ENCODE measurements at places on chromosomes 3 and 15.

GRCh38 chr15:78050826-78051225 lies 26.7 kb downstream of the TBC1D2B start:
- peak; percentile 61 for DNase-seq

GRCh38 chr3:161096771-161097367 lies 8.3 kb downstream of the B3GALNT1 start:
- DNase-seq, result peak; percentile 27

- no peak for DNase-seq
These were observed 79.5 kb downstream of the KBTBD8 start for GRCh38 chr3:67077656-67078055.

DNA sequence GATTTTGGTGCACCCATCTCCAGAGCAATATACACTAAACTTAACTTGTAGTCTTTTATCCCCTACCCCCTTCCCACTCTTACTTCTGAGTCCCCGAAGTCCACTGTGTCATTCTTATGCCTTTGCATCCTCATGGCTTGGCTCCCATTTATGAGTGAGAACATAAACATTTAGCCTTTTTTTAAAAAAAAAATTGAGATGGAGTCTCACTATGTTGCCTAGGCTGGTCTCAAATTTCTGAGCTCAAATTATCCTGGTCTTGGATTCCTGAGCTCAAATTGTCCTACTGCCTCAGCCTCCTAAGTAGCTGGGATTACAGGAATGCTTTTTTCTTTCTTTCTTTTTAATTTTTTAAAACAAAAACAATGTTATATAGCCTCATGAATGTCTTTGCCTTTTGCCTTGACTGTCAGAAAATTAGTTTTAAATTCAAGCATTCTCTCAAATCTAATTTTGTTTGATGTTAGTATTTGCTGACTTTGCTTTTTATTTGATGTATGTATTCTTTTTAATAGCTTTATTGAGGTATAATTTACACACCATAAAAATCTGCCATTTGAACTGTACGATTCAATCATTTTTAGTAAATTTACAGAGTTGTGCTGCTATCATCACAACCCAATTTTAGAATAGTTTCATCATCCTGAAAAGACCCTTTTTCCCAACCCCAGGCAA lies 46.9 kb downstream of the NFKBIZ start:
- no peak for DNase-seq

- no peak for DNase-seq
These were observed 156.8 kb upstream of the ICE2 start for GRCh38 chr15:60635507-60636352.

- DNase-seq, result no peak
These were observed 681.0 kb downstream of the DIPK2A start for GRCh38 chr3:144652573-144652972.

GRCh38 chr3:21509731-21510470 lies 241.1 kb downstream of the ZNF385D start:
- no peak for DNase-seq

DNA sequence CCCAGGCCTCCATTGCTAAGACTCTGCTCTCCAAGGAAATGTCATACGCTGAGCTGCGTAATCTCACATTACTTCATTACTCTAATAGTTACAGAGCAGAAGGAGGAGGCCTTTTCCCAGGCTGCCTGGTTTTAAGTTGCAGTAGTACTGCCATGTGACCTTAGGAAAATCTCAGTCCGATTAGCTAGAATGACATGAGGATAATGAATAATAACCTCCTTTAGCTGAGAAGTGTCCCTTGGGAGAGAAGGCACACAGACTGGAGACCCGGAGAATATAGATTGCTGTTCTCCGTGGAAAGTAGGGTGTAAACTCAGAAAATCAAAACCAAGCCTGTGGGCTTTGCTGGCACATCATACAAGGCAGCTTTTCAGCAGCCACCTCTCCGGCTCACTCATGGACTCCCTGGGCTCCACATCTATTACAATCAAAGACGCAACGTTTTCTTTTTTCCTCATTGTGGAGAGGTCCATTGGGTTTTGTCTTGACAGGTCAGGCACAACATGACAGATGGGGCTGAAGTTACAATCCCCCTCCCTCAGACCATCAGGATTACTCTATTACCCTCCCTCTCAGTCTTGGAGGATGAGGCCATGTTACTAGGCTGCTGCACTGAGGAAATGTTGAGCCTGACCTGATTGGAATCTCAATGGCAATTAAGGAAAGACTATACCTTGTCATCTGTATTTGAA lies 134.8 kb upstream of the MB21D2 start:
- no peak for DNase-seq

- DNase-seq, result no peak
These were observed 1033.9 kb downstream of the FHIT start for GRCh38 chr3:60217156-60217911.

DNA sequence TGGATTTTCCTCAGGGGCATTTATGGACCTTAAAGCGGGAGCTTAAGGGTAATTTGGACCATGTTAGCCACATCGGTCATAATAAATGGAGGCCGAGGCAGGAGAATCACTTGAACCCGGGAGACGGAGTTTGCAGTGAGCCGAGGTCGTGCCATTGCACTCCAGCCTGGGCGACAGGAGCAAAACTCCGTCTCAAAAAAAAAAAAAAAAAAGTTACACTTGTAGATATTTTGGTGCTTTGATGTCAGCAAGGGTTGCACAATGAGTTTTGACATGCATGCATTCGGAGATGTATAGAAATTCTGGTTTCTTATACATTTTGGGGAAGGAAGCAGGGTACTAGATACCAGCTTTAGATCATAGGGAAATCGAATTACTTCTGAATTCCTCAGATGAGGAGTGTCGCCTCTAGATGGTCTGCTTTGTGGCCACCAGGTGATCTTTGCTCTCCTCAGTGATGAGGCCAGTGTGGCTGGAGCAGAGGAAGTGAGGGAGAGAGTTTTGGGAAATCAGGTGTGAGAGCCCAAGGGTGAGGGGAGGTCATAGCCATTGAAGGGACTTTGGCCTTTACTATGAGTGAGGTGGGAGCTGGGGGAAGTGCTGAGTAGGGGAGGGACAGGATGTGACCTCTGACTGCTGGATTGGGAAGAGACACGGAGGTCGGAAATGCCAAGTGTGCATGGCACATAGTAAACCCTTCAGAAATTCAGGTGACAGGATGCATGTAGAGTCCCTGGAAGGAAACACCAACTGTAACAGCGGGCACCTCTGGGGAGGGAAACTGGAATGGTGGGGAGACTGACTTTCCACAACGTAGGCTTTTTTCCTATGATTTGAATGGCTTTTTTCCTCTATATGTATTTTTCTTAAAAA lies 8.4 kb upstream of the RBSN start:
- DNase-seq, result no peak

DNA sequence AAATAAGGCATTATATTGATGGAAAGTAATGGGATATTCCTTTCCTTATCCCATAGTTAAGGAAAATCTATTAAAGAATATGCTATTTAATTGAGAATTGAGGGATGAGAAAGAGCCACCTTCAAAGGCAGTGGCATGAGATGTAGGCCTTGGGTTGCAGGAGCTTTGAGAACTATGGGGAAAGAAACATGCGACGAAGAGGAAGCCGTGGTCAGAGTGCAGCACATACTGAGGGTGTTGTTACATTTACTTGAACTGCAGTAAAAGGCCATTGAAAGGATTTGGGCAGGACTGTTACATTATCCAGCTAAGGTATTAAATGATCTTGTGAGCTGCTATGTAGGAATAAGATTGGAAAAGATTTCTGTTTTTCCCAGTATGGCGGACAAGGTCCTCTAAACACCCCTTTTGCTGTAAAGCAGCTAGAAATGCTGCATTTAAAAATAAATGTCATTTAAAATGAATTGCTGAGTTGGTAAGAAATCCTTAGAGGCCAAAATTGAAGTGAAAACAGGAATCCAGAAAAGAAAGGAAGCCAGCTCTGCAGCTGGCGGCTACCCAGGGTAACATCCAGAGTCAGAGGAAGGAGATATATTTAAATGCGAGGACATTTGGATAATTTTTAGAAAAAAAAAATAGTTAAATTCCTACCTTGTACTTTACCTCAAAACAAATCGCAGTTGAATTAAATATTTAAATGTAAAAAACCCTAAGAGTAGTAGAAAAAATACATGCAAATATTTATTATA lies 61.7 kb downstream of the IL1RAP start:
- DNase-seq, result no peak

DNA sequence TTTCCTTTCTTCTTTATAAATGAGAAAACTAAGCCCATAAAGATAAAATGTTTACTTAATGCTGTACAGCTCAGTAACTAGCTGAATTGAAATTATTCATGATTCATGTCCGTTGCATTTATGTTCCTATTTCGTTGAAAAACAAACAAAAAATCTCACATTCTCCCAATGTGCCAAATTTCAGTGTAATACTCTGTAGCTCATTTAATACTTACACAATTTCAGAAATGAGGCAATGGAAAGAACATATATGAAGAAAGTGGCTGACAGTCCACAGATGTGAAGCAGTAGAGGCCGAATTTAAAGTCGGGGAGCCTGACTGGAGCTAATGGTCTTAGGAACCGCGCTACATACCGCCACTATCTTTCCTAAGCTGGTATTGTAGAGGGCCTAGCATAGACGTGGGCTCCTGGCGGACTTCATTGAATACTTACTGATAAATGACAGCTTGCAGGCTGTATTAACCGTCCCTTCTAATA lies 651 bp downstream of the PLSCR2 start:
- DNase-seq, result no peak

DNA sequence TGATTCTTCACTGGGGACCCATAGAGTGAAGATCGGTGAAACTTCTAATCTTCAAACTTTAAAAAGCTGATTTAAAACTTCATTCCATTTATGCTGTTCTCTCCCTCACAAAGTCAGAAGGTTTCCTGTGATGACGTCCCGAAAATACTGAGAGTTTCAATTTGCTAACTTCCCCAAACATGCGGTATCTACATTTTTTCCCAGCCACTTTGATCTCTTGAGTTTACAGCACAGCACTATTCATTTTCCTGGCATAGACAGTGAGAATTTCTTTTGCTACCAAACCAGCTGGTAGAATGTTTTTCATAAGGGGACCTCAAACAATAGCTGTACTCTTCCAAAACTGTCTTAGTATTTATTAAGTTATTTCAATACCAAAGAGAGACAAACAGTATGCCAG lies 156.8 kb downstream of the LSAMP start:
- no peak for DNase-seq

- DNase-seq, result no peak
These were observed 42.2 kb downstream of the DNAJC13 start for GRCh38 chr3:132459551-132459950.

GRCh38 chr3:46412786-46413298 lies 5.8 kb downstream of the CCRL2 start:
- no peak for DNase-seq

- no peak for DNase-seq
These were observed 52.5 kb upstream of the KCNMB2 start for GRCh38 chr3:178483704-178484103.

GRCh38 chr3:51378065-51378464 lies 7.0 kb upstream of the MANF start:
- DNase-seq, result no peak

- DNase-seq, result no peak
These were observed 11.7 kb upstream of the ZNF774 start for GRCh38 chr15:90340345-90340744.

- DNase-seq, result no peak
These were observed 693 bp downstream of the CD200 start for GRCh38 chr3:112333381-112334317.

GRCh38 chr15:66847565-66847991 lies 145.5 kb downstream of the SMAD6 start:
- peak; percentile 5 for DNase-seq

DNA sequence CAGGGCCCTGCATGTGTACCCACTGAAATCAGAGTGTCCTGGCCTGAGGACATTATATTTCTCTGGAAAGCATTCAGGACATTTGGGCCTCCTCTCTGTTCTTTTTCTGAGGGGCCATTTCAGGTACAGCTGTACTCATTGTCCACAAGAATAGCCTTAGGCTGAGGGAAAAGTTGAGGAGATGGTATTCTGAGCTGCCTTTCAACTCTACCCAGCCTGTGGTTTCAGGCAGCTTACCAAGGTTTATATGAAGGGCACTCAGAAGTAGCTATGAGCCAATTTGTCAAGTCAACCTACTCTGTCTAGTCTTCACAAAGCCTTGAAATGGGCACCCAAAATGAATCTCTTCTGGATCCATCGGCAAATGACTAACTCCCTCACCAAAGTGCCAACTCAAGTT lies 9.4 kb downstream of the ATP13A4 start:
- DNase-seq, result no peak

DNA sequence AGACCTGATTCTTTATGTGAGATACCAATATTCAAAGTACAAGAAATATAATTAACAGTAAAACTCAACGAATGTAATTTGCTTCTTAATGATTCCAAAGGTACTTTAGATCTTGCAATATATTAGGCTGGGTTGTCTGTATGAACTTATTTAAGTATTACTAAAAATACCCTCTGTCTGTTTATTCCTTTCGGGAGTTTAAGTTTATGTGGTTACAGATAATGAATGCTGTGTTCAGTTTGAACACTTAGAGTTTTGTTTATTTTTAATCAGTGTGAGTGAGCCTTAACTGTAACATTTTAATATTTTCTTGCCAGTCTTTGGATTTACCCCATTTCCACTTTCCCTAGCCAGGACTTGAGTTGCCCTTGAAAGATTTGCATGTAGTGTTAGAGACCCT lies 3.5 kb downstream of the PDE8A start:
- no peak for DNase-seq

DNA sequence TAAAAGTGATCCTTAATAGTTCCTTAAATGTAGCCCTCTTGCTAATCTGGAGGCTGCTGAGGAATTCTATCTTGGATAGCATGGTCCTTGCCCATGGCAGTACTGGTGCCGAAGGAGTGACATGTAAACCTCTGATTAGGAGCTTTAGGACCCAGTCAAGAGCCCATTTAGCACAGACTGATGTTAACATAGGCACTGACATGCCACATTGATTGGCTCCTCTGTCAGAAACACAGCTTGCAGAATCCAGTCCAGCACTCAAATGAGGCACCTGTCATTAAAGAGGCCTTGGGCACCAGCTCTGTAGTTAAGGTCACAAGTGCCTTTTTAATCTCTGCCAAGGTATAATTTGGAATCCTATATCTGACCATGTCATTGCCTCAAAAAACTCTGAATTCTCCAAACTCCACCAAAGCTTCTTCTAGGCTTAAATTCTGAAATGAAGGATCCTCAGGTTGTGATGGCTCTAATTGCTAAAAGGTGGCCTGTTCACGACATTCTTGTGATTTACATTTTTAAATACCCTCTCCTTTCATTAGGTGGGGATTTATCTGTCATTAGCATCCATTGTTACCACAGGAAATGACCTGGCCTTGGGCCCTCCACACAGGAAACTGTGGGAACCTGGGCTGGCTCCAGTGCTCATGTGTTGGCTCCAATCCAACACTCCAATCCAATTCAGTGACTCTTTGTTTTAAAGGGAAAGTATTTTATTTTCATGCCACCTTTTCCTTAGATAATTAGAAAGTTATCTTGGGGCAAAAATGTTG lies 57.3 kb upstream of the RNF7 start:
- DNase-seq, result no peak

- DNase-seq, result no peak
These were observed 14.8 kb downstream of the LOXL1 start for GRCh38 chr15:73941044-73941443.
